Thoracic aorta (tissue), 2 donors: ENCODE measurements at places on chromosomes 2 and 18. TPM values are rescaled to one million over a fixed set of nuclear protein-coding genes. Genes with fewer than 3 reads are reported as not detected.

GRCh38 chr2:207881902-207882301, 112.2 kb upstream of the FZD5 start:
- no peak for DNase-seq

- no peak for DNase-seq
Observed at GRCh38 chr2:180621941-180622918, 358.2 kb upstream of the UBE2E3 start.

- DNase-seq, result no peak
Observed at GRCh38 chr2:226466589-226466988, 333.0 kb downstream of the IRS1 start.

- DNase-seq, result no peak
Observed at GRCh38 chr2:30109856-30110255, 37.0 kb upstream of the YPEL5 start.

GRCh38 chr2:239544918-239545465, 144.2 kb upstream of the HDAC4 start:
- DNase-seq, result no peak

- DNase-seq, result no peak
Observed at GRCh38 chr18:47163241-47163640, 12.9 kb downstream of the IER3IP1 start.

- DNase-seq, result no peak
Observed at GRCh38 chr2:120964819-120965218, 229.2 kb downstream of the GLI2 start.

DNA sequence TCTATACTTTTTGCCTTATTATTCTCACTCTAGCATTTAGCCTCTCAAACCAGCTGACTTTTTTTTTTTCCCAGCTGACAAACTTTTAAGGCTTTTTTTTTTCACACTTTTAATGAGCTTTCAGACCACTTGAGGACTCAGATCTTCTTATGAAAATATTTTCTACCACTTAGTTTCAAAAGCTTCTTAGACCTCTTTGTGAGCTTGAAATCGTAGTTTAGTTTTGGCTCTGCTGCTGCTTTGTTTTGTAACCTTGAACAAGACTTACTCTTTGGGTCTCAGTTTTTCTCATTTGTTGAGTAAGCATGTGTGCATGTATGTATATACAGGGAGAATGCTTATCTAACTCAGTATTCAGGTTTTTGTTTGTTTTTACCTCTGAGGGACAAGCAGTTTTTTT, 3.5 kb downstream of the NBEAL1 start:
- DNase-seq, result no peak

- no peak for DNase-seq
Observed at GRCh38 chr2:187982668-187983067, 309.0 kb upstream of the GULP1 start.

Gene HSPE1
- total RNA-seq, result 26.3 TPM

Gene DCDC2C
- 6.6 TPM for total RNA-seq

Gene TMEM169
- not detected for total RNA-seq
